GM12865 (cell line): ENCODE measurements at places on chromosomes 16 and 17.
A peak's percentile ranks its signal among the peaks of the same experiment; 100 is the strongest.

DNA sequence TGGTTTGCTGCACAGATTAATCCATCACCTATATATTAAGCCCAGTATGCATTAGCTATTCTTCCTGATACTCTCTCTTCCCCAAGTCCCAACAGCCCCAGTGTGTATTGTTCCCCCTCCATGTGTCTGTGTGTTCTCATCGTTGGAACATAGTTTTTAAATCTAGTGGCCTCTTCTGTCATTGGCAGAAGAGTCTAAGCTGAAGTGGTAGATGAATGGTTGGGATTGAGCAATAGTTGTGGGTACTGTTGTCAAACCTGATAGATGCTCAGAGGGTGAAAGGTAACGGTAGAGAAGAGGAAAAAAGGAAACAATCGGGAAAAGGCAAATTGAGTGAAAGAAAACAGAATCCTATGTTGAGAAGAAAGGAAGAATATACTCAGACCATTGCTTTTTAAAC lies 29.9 kb downstream of the MAP3K3 start:
- no peak for DNase-seq

DNA sequence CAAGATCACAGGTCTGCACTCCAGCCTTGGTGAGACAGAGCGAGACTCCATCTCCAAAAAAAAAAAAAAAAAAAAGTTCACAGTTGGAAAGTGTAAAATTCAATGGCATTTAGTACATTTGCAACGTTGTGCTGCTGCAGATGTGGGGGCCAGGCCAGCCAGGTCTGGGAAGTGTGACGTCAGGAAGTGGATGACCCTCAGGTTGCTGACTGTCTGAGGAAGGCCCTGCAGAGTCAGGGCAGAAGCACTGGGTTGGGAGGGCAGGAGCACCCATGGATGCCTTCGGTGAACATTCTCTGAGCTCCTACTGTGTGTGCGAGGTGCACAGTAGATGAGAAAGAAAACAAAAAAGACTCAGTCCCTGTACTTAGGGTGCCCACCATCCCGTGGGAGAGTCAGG lies 12.1 kb upstream of the WFDC1 start:
- DNase-seq: no peak

GRCh38 chr16:87074641-87075318 lies 242.4 kb downstream of the C16orf95 start:
- DNase-seq: peak; percentile 95

DNA sequence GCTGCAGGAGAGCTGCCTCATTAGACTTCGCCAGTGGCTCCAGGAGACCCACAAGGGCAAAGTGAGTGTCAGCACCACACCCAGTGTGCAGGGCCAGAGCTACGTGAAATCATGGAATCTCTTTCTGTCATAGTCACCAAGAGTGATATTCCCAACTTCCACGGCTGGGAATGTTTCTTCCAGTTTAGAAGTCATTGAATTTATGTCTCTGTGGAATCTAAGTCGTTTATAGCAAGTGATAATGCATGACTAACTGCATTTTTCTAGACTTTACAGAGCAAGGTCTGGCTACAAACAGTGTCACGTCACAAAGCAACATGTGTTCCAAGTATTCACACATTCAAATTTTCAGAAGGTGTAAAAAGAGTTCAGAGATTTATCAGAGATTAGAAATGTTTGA lies 55.5 kb downstream of the SEC14L1 start:
- no peak for DNase-seq

GRCh38 chr17:63406689-63407330 lies 39.3 kb downstream of the CYB561 start:
- peak; percentile 90 for DNase-seq

DNA sequence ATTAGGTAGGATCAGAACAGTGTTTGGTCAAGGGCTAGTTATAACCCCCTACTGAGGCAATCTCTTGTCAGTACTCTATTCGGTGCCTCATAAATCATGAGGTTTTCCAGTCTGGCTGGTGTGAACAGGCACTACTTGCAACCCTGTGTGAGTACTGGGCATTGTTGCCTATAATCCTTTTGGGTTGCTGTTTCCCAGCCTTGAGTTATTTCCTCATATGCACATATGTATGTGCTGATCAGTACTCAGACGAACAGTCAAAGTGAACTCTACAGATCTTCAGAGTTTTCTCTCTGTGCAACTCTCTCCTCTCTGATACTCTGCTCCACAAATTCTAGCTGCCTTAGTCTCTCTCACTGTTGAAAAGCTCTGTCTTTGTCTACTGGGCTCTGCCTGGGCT lies 164.3 kb downstream of the CDK5R1 start:
- DNase-seq: no peak

GRCh38 chr17:82303944-82304808 lies 13.2 kb downstream of the CD7 start:
- DNase-seq: no peak

GRCh38 chr17:78573955-78574354 lies 3.2 kb downstream of the DNAH17 start:
- peak; percentile 42 for DNase-seq

DNA sequence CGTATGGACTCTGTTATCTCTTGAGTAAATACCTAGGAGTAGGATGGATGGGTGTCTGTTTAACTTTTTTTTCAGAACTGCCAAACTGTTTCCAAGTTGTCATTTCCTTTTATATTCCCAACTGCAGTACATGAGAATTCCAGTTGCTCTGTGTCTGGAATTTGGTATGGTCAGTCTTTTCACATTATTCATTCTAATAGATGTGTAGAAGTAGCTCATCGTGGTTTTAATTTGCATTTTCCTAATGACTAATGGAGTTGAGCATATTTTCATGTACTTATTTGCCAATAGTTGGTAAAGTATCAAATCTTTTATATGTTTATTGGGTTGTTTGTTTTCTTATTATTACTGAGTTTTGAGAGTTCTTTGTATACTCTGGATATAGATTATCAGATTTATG lies 27.0 kb downstream of the MRTFB start:
- no peak for DNase-seq

- DNase-seq: peak; percentile 78
Measured at GRCh38 chr17:59372138-59372751, 40.8 kb downstream of the YPEL2 start.

DNA sequence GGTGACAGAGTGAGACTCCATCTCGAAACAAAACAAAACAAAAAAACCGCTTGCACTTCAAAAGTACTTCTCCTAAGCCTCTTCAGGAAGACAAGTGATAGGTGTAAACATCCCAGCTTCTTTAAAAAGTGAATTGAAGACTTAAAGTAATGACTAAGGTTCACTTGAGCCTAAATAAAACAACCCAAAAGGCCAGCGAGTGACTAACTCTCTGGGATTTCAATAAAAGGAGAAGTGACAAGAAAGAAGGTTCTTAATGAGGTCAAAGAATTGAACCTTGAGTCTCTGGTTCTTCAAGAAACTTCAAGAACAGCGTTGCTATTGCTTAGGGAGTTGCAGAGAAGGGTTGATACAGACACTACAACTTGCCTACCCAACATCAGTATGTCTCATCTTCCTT lies 42.2 kb downstream of the STX8 start:
- DNase-seq: no peak

- no peak for DNase-seq
Measured at GRCh38 chr17:79485991-79486390, 124.9 kb downstream of the RBFOX3 start.

- DNase-seq: no peak
Measured at GRCh38 chr17:44926821-44927525, 11.7 kb upstream of the GFAP start.

DNA sequence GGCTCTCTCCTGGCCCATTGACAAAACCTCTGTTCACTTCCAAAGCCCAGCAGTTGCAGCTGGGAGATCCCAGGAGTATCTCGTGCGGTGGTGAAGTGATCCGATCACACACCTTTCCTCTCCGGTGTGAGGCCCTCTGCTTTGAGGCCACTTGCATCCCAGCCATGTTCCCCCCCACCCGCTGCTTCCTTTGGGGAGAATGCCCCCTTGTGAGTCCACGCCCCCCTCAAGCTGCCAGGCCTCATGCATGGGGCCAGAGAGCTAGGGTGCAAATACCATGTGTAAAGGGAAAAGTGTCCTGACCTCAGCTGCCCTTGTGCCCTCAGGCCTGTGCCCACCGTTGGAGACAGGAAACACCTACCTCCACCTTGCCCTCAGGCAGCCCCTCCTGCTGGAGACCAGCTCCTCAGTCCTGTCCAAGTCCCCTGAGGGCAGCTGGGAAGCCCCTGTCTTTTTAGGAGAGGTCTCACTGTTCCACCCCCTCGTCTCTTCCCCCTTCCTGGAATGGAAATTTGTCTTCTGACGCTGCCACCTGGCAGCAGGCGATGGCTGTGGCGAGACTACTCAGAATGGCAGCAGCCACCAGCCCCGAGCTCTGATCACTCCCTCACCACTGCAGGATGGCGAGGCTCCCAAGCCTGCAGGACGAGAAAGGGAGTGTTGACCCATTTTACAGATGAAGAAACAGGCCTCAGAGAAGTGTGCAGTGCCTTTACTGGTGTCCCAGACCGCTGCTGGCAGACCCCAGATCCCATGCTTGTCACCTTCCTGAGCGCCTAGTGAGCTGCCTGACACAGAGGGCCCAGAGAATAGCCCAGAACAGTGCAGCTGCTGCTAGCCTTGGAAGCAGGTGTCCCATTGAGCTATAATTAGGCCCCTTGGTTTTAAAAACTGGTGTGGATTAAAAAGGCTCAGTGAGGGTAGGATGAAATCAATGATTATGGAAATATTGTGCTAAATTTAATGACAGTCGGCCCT lies 120.6 kb upstream of the CACNG5 start:
- DNase-seq: peak; percentile 34

DNA sequence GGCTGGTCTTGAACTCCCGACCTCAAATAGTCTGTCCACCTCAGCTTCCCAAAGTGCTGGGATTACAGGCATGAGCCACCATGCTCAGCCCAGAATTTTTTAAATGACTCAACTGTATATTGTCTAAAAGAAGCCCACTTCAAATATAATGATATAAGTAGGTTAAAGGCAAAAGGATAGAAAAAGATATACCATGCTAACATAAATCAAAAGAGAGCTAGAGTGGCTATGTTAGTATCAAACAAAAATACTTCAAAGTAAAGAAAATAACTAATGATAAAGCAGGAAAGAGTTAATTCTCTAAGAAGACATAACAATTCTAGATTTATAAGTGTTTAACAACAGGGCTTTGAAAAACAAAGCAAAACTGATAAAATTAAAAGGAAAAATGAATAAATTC lies 13.3 kb upstream of the MPO start:
- DNase-seq: no peak

DNA sequence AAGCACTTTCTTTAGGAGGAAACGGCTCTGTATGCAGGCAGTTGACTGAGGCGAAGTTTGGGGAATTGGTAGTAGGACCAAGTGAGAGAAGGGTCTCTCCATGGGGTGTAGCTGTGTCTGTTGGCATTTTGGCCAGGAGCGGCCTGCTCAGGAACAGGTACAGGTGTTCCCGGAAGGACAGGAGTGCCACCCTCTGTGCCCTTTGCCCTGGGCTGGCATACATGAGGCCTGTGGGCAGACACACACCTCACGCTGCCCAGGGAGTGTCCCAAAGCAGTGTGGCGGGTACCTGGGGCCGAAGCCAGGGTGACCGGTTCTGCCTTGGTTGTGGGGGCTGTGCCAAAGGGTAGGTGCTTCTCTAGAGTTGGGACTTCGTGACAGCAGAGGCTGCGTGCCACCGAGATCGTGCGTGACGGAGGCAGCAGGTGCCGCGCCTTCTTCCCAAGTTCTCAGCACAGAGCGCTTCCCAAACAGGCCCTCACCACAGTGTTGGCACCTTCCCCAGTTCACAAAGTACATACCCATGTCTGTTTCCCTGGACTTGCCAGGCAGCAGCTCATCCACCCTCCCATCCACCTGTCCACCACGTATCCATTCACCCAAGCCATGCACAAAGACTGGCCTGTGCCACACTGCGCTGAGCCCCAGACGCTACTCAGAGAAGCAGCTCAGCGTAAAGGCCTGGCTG lies 19.9 kb upstream of the TCF25 start:
- DNase-seq: no peak

DNA sequence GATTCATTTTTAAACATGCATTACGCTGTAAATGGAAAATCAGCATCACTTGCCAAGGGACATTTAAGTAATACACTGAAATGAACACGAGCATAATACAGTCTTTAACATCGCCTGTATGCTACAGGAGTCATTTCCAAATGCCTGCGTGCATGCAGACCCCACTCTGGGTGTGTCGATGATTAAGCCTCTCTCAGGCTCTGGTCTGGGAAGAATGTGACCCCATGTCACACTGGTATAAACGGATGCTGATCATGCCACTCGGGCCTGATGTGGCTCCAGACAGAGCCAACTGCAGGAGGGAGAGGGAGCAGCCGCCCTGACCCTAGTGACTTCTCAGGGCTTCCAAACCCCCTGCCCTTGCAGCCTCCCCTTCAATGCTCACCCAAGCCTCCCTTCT lies 10.8 kb downstream of the EMP2 start:
- no peak for DNase-seq

- peak; percentile 85 for DNase-seq
Measured at GRCh38 chr17:48241131-48241591, 133.6 kb downstream of the SNX11 start.

- no peak for DNase-seq
Measured at GRCh38 chr16:3963203-3963602, 82.7 kb upstream of the CREBBP start.

DNA sequence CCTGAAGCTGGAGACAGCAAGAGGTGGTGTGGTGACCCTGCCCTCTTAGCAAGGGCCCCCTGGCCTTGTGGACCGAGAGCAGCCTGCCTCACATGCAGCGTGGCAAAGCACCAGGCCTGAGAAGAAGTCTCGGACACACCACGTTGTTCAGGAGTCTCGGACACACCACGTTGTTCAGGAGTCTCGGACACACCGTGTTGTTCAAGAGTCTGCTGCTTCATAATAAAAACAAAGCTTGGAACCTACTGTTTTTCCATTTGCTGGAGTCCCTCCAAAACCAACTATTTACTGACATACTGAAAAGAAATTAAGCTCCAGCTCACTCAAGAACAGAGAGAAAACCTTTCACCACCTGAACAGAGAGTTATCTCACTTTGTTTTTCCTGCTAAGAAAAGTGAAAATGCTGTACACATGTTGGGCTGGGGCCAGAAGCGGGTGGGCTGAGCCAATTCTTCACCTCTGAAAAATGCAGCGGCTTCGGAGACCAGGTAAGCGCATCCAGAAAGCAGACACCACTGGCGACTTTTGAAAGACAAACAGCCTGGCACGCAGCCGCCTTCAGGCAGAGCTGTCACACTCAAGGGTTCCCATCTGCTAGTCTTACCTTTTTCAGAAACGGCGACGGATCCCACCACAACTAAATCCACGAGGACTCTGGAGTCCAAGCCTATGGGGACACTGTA lies 8.9 kb downstream of the MTHFSD start:
- no peak for DNase-seq

GRCh38 chr16:85304337-85304736 lies 192.1 kb upstream of the CIBAR2 start:
- DNase-seq: no peak

- DNase-seq: no peak
Measured at GRCh38 chr17:30377574-30378240, 1.0 kb upstream of the CPD start.

GRCh38 chr16:50365791-50366575 lies 2.8 kb downstream of the BRD7 start:
- no peak for DNase-seq
